ENCODE measurements at places on chromosomes 2 and 18. TPM values are rescaled to one million over a fixed set of nuclear protein-coding genes. Genes with fewer than 3 reads are reported as not detected.

CXCR1 gene
- not detected for total RNA-seq

GKN1 gene
- total RNA-seq, result 0.56 TPM

ORC4 gene
- total RNA-seq, result 32.8 TPM

LIMS4 gene
- 0.57 TPM for total RNA-seq

TUBB8B gene
- total RNA-seq, result not detected

REEP1 gene
- 0.88 TPM for total RNA-seq

NIFK gene
- total RNA-seq, result 67.8 TPM

CCDC68 gene
- total RNA-seq, result 6.5 TPM

FAM161A gene
- 6.9 TPM for total RNA-seq

CCDC141 gene
- not detected for total RNA-seq

Measured in A549 treated with Mapracorat at 1 μM for 4 hours (cell line).